Right kidney (tissue), 9 donors: ENCODE measurements at places on chromosomes 12 and 14.
A peak's percentile ranks its signal among the peaks of the same experiment; 100 is the strongest.

DNA sequence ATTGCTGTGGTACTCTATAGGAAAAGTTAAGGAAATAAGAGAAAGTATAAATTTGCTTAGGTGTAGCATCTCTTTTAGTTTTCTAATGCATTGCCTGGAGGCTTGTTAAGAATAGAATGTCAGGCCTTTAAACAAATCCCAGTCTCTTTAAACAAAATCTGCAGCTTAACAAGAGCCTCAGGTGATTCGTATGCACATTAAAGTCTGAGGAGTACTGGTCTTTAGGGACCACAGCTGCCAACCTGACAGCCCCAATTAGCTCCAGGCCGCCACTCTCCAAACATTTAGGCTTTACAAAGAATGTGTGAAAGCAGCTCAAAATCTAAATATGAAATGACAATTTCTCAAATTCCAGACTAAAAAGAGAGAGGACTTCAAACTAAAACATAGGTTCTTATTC is 35.7 kb downstream of the PAWR start:
- DNase-seq = no peak

DNA sequence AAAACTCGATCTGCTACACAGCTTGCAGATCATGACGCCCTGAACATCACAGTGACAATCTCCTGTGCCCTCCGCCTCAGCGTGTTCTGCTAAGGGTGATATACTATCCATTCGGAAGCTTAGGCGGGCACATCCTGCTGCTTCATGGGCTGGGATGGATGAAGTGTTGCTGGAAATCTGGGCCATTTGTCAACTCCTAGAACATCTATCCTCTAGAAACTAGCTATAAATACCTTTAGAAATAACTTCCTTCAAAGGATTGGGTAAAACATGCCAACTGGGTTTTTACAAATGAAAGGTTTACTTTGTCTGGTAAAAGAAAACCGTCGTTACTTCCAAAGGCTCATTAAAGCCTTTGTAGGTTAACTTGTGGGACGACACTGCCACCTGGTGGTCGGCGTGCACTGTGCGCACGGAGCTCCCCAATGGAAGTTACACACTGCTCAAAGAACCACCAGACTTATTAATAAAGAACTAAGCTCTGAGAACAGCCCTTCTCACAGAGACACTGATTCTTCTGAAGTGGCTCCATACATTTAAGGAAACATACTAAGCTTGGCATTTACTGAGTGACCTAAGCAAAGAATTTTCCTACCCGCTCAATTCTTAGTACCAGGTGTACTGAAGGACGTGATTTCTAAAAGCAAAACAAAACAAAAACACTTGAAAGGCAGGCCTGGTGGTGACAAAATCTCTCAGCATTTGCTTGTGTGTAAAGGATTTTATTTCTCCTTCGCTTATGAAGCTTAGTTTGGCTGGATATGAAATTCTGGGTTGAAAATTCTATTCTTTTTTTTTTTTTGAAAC is 21.6 kb upstream of the CACNA2D4 start:
- peak; percentile 63 for DNase-seq

- DNase-seq = no peak
Observed at GRCh38 chr12:68121143-68121542, 38.4 kb downstream of the IFNG start.

- no peak for DNase-seq
Observed at GRCh38 chr12:104801005-104801404, 157.1 kb downstream of the SLC41A2 start.
